ENCODE measurements at places on chromosomes 12 and 14.

GRCh38 chr14:89616425-89616824 is 199.4 kb upstream of the FOXN3 start:
- DNase-seq: no peak

DNA sequence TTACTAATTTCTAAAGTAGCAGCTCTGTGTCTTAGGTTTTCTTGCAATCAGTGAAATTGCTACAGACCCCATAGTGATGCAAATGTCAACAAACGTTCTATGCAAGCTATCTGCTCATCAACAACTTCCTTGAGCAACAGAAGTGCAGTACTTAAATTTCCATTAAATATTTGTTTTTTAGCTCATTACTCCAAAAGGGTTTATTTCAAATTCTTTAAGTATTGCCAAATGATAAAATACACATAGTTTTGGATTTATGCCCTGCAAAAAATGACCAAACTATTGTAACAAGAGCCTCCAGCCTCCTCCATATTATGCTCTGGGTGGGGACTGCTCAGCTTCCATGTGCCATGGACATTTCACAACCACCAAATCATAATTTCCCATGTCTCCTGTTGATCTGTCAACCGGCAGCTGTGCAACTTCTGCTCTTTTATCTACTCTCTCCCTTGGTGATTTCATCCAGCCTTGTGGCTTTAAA is 4.4 kb downstream of the BDKRB1 start:
- no peak for DNase-seq

- DNase-seq: no peak
Observed at GRCh38 chr14:68922886-68923285, 56.2 kb downstream of the ACTN1 start.

GRCh38 chr12:1939801-1940607 is 21.6 kb upstream of the CACNA2D4 start:
- peak; percentile 79 for DNase-seq

- DNase-seq: no peak
Observed at GRCh38 chr14:33134975-33135374, 196.3 kb downstream of the NPAS3 start.
